ENCODE measurements at places on chromosomes 11 and 22.

GRCh38 chr11:32963721-32964120, 52.0 kb upstream of the DEPDC7 start:
- DNase-seq = no peak

DNA sequence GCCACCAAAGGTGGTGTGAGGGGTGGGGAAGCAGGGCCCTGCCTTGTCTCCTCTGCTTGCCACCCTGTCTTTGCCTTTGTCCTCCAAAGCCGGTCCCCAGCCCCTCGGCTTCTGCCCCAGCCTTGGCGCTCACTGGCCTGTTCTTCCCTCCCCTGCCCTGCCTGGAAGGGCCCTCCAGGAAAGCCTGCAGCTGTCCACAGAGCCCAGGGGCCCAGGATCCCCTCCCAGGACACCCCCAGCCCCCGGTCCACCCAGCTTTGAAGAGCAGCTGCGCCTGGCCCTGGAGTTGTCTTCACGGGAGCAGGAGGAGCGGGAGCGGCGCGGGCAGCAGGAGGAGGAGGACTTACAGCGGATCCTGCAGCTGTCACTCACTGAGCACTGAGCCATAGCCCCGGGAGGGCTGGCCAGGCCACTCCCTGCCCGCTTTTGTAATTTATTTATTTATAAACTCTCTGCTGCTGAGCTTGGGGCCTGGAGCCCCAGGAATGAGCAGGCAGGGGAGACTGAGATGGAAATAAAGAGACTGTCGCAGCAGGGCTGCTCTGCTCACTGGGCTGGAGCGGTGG, 1.3 kb upstream of the SSH3 start:
- no peak for DNase-seq

- DNase-seq = no peak
Measured at GRCh38 chr11:76789443-76789719, 6.2 kb downstream of the TSKU start.

GRCh38 chr22:49928555-49929210, 10.2 kb downstream of the CRELD2 start:
- no peak for DNase-seq

DNA sequence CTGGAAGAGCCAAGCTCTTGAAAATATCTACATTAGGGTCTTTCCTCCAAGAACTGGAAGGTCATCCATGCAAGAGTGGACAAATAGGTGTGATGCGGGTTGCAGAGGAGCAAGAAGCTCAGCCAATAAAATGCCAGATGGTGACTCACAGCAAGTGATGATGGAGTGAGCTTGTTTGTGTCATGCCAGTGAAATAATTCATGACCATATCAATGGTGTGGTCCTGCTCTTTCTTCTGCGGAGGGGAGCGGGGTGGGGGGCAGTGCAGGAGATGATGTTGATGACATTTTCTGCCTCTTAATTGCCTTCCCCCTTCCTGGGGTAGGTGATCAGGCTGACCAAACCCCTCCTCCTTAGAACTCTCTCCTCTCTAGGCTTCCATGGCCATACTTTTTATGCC, 118.5 kb upstream of the TIMP3 start:
- no peak for DNase-seq

All from stimulated activated CD8-positive, alpha-beta memory T cell treated with anti-CD3 and anti-CD28 coated beads, Interleukin-7, amount 100 ng/mL, for 48 hours (primary cell).